ENCODE measurements at places on chromosomes 7 and 10.

DNA sequence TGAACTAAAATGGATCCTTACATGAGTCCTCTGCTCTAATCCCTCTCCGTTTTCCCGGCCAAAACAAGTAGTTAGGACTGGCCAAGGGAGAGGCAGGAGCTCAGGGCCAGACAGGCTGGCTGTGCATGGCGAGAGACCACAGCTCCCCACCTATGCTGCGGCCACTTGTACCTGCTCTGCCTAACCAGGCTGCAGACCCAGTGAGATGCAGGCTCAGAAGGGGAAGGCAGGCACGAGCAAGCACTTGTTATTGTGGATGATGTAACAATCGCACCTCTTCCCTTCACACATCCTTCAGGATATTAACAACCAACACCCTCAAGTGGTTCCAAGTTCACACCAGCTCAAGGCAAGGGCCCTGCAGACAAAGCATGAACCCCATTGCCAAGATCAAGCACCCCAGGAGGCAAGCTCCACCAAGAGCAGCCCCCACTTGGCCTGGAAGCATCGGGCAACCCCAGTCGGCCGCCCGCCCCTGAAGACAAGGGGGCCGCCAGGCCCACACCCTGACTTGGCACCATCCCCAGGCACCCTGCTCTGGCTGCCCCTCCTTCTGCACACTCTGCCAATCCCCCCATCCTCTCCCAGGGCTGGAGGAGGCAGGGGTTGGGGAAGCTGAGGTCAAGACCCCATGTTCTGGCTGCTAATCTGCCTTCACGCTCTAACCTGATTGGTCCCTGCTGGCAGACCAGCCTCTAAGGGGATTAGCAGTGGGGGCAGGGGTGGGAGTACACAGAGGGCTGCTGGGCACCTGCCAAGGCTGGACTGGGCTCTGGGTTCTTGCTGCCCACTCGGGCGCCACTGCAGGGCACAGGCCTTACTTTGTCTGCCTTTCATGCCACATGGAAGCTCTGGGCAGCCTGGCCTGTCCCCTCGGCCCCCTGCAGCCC lies 111.3 kb downstream of the SLIT1 start:
- DNase-seq: no peak

GRCh38 chr10:124345521-124345920 lies 73.2 kb downstream of the OAT start:
- DNase-seq: no peak

DNA sequence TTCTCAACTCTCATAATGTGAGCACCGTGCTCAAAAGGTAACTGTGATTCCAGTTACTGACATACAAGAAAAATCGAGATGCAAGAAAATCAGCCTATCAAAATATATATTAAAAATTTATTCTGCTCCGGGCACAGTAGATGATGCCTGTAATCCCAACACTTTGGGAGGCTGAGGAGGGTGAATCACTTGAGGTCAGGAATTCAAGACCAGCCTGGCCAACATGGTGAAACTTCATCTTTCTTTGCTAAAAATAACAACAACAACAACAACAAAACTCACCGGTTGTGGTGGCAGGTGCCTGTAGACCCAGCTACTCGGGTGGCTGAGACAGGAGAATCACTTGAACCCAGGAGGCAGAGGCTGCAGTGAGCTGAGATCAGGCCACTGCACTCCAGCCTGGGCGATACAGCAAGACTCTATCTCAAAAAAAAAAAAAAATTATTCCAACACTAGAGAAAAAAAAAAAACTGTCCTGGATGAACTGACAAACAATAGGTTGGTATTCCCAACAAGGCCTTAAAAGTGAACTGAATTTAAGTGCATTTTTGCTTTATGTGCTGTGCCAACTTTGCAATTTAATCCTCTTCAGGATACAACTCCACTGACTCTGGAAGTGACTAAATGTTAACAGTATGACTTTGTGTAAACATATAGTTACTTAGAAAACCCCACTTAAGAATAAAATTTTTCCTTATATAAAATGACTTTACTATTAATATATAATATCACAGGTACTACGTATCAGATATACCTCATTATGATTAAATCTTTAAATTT lies 51.1 kb downstream of the JMJD1C start:
- DNase-seq: no peak

- no peak for DNase-seq
Measured at GRCh38 chr10:96591946-96592345, 5.1 kb upstream of the TM9SF3 start.

DNA sequence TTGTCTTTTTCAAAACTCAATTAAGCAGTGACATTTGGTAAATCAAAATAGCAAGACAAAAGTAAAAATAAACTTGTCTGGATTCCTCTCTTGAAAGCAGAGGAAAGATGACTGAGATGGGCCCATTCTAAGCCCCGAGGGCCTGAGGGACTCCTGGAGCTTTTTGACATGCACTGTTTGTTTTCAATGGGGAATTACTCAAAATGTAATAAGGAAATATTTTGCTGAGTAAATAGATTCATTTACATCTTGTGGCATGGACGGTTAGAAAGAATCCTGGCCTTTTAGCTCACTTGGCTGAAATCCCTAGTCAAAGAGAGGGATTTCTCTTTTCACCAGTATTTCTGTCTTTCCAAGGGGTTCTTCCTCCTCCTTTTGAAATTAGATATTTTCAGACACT lies 108.0 kb downstream of the MKX start:
- no peak for DNase-seq

DNA sequence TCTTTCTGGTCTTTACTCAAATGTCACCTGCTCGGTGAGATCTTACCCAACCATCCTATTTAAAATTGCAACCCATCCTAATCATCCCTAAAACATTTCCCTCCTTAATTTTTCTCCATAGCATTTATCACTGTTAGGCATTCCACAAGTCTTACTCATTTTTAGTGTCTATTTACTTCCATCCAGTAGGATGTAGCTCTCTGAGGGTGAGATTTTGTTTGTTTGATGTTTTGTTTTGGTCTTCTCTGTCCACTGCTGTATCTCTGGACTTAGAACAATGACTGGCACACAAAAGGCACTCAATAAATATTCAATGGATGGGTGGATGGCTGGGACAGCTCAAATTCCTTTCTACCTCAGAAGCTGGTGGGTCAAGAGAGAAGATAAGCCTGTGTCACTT lies 15.8 kb upstream of the DUSP5 start:
- no peak for DNase-seq

GRCh38 chr7:149090397-149091195 lies at the start of gene ZNF786:
TSS of gene ZNF786 (minus strand) at chr7:149090718. CDS start at chr7:149090640, 78 bp downstream.
- DNase-seq: peak; percentile 98

All from D341Med (cell line).